ENCODE measurements at places on chromosomes 6 and 20.

- DNase-seq = no peak
Measured at GRCh38 chr6:165659945-165660856, 2.8 kb downstream of the PDE10A start.

- no peak for DNase-seq
Measured at GRCh38 chr20:58160451-58161061, 67.9 kb downstream of the ANKRD60 start.

GRCh38 chr6:14008809-14009208, 84.1 kb downstream of the RNF182 start:
- DNase-seq = no peak

DNA sequence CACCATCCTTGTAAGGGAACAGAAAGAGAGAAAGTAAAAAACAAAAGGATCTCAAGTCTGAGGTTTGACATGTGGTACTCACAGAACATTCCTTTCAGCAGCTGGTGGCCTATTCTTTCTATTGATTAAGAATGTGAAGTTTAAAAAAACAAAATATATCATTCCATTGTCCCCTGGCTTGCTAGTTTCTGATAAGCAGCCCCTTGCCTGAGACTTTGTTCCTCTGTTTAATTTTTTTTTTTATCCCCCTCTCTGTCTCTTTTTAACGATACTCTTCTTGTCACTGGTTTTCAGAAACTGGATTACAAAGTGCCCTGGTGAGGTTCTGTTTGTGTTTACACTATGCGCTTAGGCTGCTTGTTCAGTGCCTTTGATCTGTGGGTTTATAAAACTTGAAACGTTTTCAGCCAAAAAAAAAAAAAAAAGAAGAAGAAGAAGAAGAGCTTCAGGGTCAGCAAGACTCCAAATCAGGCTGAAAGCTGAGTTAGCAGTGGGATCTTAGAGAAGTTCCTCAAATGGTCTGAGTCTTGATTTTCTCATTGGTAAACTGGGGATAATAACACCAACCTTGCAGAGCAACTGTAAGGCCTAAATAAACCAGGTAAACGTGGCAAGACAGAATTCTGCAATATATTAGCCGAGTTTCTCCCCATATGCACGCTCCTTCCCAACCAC, 45.1 kb upstream of the SLC22A23 start:
- no peak for DNase-seq

- no peak for DNase-seq
Measured at GRCh38 chr20:23146181-23146580, 60.1 kb upstream of the CD93 start.

DNA sequence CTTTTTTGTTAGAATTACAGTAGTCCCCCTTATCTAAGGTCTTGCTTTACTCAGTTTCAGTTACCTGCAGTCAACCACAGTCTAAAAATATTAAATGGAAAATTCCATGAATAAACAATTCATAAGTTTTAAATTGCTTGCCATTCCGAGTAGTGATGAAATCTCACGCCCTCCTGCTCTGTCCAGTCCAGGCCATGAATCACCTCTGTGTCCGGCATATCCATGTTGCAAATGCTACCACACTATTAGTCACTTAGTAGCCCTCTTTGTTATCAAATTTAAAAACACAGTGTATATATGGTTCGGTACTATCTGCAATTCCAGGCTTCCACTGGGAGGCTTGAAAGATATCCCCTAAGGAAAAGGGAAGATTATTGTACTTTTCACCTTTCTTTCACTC, 164.6 kb upstream of the FAM83B start:
- DNase-seq = no peak

DNA sequence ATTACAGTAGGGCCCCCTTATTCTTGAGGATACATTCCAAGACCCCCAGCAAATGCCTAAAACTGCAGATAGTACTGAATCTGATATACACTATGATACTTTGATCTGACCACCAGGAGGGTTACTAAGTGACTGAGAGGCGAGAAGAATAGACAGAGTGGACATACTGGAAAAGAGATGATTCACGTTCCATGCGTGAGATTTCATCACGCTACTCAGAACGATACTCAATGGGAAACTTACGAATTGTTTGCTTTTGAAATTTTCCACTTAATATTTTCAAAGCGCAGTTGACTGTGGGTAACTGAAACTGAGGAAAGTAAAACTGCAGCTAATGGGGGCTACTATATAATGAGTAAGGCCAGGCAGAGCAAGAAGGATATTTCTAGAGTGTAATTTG, 60.8 kb downstream of the STX11 start:
- no peak for DNase-seq

DNA sequence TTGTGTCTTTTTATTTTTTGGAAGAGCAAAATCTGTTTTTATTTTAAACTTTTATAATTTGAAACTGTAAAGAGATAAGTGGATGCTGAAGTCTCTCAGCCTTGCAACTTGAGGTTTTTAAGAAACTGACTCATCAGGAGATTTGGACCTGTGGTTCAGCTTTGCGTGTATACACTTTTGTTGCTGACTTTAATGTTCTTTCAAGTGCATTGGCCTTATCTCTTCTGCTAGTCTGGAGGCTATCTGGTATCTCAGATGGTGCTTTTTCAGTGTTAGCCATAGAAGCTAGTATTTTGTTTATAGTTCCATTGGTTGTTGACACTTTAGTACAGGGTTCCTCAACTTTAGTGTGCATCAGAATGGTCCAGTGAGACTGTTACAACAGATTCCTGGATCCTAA, 504.0 kb upstream of the SPTLC3 start:
- DNase-seq = no peak

- no peak for DNase-seq
Measured at GRCh38 chr20:21804802-21805201, 99.3 kb downstream of the PAX1 start.

- no peak for DNase-seq
Measured at GRCh38 chr6:80314531-80314930, 208.1 kb downstream of the BCKDHB start.

DNA sequence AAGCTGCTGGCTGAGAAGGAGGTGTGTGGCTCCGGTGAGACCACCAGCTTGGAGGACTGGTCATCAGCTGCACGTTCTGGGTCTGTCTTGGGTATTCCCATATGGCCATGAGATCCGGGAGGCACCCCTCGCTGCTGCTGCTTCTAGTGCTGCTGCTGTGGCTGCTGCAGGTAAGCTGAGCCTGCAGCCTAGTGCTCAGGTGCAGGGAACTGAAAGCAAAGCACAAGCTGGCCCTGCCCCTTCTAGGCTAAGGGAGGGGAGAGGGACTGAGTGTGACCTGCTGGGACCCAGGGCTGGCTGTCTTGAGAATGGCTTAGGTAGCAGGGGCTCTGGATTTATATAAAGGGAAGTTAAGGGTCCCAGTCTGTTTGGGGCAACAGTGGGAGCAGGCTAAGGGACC, 403 bp downstream of the CDH26 start:
- DNase-seq = no peak

DNA sequence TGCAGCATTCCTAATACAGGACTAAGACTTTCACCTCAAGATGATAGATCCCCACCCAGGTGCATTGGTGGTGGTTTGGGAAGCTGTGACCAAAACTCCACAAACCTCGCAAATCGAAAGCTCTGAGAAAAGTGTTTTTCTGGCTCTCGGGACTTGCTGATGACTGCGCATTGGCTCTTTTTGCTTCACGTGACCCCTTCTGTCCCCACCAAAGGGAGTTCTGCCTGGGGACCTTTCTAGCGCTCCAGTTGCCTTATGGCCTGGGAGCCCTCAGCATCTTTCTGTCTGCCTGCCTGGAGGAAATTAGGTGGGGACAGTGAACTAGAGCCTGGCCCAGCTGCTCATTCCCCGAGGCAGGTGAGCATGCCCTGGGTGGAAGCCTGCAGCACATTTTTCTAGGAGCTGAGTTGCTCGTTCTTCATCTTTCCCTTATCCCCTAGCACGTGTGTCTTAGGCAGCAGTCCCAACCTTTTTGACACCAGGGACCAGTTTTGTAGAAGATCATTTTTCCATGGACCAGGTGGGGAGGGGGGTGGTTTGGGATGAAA, 90.2 kb downstream of the TXNDC5 start:
- DNase-seq = no peak

GRCh38 chr6:14354919-14355572, 237.5 kb downstream of the CD83 start:
- DNase-seq = no peak

GRCh38 chr6:12150812-12151432, 138.8 kb downstream of the HIVEP1 start:
- DNase-seq = no peak

- no peak for DNase-seq
Measured at GRCh38 chr20:8639112-8639778, 429.6 kb upstream of the PLCB4 start.

GRCh38 chr20:48824830-48825565, 2.8 kb downstream of the PREX1 start:
- DNase-seq = no peak

DNA sequence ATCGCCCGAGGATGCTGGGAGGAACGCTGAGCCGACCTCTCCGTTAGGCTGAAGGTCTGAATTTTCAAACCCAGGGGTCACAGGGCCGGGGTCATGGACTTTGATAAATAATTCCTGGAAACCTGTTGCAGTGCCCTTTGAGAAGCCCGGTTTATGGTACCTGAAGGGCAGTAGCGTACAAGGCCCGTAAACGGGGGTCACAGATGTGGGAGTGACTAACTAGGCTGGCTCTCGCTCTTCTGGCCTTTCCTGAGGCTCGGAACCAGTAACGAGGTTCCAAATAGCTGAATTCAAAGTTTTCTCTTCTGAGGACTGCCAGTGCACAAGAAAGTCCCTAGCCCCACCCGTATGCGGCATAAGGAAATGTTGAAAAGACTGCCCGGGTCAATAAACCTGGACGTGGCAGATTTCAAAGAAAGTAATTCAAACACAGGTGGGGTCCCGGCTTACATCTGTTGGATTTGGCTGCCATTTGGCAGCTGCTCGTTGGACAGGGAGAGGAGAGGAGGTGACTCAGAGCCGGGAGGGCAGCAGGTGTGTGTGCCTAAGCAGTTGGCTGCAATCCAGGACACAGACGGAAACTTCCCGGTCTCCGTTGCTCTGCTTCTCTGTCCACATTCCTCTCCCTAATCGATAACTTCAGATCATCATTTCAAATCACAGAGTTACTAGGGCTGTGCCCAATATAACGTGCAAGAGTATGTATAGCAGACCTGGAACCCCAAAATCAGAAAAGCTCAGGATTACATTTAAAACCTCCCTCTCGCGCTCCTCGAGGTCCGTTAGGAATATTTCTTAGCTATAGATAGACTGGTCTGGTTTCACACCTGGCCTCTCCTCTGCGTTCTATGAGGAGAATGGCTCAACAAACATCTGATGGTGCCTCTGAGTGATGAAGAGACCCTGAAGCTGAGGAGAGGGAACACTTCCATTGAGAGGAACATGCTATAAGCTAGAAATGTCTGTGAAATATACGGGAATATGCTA, 765 bp upstream of the GMDS start:
- DNase-seq = peak; percentile 37

DNA sequence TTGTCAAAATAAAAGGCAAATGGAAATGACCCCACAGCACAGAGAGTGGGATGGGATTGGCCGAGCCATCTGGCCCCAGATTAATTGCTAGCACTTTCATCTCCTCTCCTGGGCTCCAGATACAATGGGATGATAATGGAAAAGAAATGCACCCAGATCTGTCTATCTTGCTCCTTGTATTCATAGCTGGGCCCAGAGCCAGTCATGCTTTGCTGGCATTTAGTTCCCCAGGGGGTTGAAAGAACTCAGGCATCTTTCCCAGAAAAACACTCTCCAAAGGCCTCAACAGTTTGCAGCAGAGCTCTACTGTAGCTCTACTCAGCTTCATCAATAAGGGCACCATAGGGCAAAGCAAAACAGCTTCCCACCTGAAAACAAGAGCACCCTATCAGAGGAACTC, 116.0 kb upstream of the FOXA2 start:
- DNase-seq = no peak

DNA sequence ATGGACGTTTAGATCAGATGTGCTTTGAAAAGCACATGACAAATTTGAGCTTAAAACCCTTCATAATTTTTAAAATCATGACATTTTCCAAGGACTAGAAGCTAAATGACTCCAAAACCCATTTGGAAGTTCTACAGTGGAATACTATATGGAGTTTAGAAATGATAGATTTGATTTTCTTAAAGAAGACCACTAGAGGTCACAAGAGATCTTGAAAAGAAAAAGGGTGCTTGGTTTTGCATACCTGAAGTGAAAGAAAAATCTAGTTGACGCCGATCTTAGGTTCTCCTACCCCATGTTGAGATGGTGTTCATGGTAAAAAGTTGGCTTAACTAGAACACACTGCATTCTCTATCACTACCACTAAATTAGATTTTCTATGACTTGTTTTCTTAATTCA, 31.5 kb downstream of the CFAP61 start:
- peak; percentile 42 for DNase-seq

- DNase-seq = no peak
Measured at GRCh38 chr6:3351105-3351676, 92.4 kb downstream of the PSMG4 start.

- no peak for DNase-seq
Measured at GRCh38 chr20:21677781-21678180, 27.7 kb upstream of the PAX1 start.

GRCh38 chr6:21874372-21874771, 280.8 kb downstream of the SOX4 start:
- DNase-seq = no peak

DNA sequence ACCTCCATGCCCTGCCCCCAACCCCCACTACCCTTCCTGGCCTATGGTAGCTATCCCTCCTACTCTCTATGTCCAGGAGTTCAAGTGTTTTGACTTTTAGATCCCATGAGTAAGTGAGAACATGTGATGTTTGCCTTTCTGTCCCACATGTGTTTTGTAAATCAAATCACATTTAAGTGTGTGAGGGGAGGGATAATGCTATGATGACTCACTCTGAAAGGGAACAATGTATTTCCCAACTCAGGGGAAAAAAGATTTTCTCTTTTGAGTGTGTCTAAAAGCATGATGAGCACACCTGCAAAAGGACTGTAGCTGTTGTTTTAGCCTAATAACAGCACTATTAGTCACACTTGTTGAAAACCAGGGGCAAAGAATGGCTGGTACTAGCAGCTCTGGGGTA, 193.7 kb downstream of the GJA10 start:
- no peak for DNase-seq

- no peak for DNase-seq
Measured at GRCh38 chr6:37826188-37826587, 6.7 kb downstream of the ZFAND3 start.

GRCh38 chr6:49557177-49557576, 6.7 kb downstream of the C6orf141 start:
- DNase-seq = no peak

- no peak for DNase-seq
Measured at GRCh38 chr6:113434641-113435040, 422.5 kb upstream of the MARCKS start.

- no peak for DNase-seq
Measured at GRCh38 chr6:101826269-101826668, 432.8 kb downstream of the GRIK2 start.

GRCh38 chr6:15475261-15475660, 187.6 kb downstream of the DTNBP1 start:
- no peak for DNase-seq

GRCh38 chr6:128870746-128871145, 12.2 kb upstream of the LAMA2 start:
- no peak for DNase-seq

Data from GM13977 (cell line).